ENCODE measurements at places on chromosomes 1 and 21.

DNA sequence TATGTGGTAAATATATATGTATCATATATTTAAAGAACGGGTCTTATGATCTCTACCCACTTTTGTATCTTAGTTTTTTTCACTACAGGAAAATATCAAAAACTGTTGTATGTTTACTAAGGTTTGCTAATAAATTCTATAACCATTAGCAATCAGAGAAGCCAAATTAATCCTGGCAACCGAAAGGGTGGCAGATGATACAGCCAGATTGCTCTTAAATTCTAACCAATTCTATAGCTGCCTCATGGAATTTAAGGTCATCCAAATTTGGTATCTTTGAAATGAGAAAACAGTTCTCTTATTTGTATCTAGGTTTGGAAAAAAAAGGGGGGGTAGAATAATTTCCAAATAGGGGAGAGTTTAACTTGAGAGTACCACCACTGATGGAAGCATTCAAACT is 591.2 kb downstream of the SMYD3 start:
- no peak for DNase-seq

DNA sequence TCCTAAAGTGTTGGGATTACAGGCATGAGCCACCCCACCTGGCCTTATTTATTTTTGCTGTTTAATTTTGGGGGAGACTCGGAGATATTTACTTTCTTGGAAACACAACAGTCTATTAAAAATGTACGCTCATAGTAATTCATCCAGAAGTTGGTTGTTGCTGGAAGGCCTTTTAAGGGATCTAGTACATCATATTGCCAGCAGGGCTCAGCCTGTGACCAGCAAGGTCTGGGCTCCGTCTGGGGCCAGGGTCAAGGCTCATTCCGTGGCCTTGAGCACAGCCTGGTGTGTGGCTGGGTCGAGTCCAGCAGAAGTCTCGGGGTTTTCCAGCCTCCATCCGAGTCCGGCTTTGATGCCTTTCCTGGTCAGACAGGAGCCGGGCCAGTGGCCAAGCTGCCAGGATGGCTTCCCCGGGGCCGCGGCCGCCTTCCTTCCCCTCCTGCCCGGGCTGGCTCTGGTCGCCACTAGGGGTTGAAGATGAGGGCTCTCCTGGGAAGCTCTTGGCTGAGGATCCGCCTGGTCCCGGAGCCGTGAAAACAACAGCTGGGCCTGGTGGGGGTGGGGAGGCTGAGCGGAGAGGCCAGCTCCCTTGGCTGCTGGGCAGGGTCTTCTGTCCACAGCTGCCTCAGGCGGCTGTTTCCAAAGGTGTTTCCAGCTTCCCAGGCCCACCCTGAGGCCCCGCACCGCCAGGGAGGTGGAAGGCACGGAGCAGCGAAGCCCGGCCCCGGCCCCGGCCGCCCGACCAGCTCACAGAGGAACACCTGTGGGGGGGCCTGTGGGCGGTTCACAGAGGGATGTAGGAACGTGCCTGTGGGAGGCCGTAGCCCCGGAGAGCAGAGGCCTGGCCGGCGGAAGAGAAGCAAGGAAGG is 5.1 kb upstream of the VWA1 start:
- no peak for DNase-seq

- no peak for DNase-seq
Observed at GRCh38 chr1:7610106-7610731, 160.9 kb upstream of the VAMP3 start.

GRCh38 chr21:40516335-40516734 is 330.6 kb downstream of the DSCAM start:
- DNase-seq = no peak

DNA sequence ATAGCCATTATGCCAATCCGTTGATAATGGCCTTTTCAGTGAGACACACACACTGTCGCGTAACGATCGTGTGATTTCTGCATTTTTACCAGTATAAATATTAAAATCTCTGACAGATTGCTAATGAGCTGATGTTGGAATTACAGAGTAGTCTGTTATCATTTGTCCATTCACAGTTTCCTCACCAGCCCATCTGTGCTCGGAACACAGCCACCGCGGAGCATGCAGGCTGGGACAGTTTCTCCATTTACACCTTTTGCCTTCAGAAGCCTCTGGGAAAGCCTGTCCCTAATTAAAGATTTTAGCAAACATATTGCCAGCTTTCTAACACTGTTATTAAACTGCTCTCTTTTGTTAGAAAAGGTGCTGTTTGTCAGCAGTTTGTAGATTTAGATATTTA is 82.2 kb upstream of the BARHL2 start:
- DNase-seq = no peak

DNA sequence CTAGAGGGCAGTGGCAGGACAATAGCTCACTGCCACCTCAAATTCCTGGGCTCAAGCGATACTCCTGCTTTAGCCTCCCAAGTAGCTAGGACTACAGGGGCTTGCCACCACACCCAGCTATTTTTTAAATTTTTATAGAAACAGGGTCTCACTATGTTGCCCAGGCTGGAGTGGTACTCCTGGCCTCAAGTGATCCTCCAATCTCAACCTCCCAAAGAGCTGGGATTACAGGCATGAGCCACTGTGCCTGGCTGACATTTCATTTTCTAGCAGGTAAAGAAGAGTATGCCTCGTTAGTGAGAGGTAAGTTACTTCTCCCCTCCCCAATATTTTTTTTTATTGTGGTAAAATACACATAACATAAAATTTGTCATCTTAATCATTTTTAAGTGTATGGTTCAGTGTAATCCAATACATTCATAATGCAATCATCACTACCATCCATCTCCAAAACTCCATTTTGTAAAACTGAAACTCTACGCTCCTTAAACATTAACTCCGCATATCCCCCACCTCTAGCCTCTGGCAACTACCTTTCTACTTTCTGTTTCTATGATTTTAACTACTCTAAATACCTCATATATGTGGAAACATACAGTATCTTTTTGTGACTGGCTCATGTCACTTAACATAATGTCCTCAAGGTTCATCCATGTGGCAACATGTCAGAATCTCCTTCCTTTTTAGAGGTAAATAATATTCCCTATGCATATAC is 22.4 kb downstream of the ZZZ3 start:
- no peak for DNase-seq

- DNase-seq = no peak
Observed at GRCh38 chr1:180163041-180163440, 8.4 kb downstream of the QSOX1 start.

- no peak for DNase-seq
Observed at GRCh38 chr1:246947255-246947654, 15.5 kb upstream of the AHCTF1 start.

DNA sequence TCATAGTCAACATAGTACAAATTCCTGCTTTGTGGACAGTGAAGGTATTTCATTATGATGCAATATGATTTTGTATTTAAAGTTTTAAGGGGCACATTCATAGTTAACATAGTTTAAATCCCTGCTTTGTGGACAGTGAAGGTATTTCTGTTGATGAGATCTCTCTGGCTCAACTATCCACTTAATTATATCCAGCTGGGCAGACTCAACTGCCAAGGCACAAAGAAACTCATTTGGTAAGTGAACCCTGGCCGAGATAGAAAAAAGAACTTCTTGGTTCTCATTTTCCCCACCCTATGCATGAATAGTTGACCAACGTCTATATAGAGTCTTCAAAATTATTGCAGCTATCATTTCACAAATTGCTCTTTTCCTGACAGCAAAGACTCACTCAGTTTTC is 1194.6 kb downstream of the NCAM2 start:
- no peak for DNase-seq

Data from stimulated activated CD8-positive, alpha-beta memory T cell treated with anti-CD3 and anti-CD28 coated beads, Interleukin-15, amount 100 ng/mL, for 1 hour (primary cell).